B cell (primary cell): ENCODE measurements at places on chromosomes 6 and 20. TPM values are rescaled to one million over a fixed set of nuclear protein-coding genes. Genes with fewer than 3 reads are reported as not detected.

The SYCP2 gene
- polyA plus RNA-seq, result 0.79 and 0.98 TPM in 2 replicates

The CALHM6 gene
- polyA plus RNA-seq, result 63.8 and 68.4 TPM in 2 replicates

The PRL gene
- polyA plus RNA-seq, result not detected in 2 replicates

The SLC17A4 gene
- polyA plus RNA-seq, result not detected in 2 replicates

The CCDC170 gene
- 0.01 TPM in 1 of 2 replicates, not detected in the other for polyA plus RNA-seq

The DOK5 gene
- not detected in 2 replicates for polyA plus RNA-seq

The TRIM38 gene
- 29.3 and 33.3 TPM in 2 replicates for polyA plus RNA-seq

The THBD gene
- 0.62 and 0.78 TPM in 2 replicates for polyA plus RNA-seq

The SS18L1 gene
- polyA plus RNA-seq, result 14.9 and 15.4 TPM in 2 replicates

DNA sequence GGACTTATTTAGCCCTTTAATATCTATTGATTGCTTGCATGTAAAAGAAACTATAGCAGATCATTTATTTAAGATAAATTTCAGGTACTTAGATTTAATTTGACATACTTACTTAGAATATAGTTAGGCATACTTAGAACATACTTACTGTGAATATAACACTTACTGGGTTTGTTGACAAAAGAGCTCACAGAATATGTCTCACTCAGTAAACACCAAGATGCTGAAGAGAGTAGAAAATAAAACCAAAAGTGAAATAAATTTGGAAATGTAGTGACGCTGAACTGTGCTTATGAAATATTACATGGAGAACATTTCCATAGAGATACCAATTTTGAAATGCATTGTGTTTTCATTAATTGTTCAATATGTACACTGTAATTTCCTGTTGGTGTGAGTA lies 615.4 kb upstream of the MAN1A1 start:
- no peak for DNase-seq

- no peak for DNase-seq
Observed at GRCh38 chr20:3896302-3896701, 7.1 kb downstream of the PANK2 start.

- DNase-seq, result no peak
Observed at GRCh38 chr6:38423746-38424145, 216.0 kb downstream of the BTBD9 start.

- no peak for DNase-seq
Observed at GRCh38 chr20:58212636-58213035, 15.8 kb downstream of the ANKRD60 start.

DNA sequence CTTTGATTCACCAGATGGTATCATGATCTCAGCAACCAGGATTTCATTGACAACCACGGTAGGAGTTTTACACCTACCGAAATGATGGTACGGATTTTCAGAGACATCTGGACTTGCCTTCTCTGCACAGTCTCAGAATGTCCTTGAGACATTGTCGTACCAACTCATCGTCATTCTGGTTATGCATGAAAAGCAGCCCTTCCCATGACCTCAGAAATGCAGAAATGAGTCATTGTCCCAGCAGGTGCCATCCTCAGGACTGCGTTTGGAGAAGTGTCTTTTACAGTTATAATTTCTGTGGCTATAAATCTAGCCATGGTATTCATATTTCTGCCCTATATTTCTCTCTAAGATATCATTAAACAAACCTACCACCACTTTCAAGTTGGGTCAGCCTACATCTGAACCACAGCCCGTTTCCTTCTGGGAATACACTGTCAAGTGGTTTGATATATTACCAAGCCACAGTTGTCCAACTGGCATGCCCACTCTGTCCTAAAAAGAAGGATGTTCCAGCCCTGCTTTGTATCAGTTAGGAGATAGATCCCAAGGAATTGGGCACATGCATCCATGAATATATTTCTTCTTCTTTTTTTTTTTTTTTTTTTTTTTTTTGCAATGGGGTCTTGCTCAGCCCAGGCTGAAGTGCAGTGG lies 7.5 kb upstream of the BFSP1 start:
- peak; percentile 43 for DNase-seq

DNA sequence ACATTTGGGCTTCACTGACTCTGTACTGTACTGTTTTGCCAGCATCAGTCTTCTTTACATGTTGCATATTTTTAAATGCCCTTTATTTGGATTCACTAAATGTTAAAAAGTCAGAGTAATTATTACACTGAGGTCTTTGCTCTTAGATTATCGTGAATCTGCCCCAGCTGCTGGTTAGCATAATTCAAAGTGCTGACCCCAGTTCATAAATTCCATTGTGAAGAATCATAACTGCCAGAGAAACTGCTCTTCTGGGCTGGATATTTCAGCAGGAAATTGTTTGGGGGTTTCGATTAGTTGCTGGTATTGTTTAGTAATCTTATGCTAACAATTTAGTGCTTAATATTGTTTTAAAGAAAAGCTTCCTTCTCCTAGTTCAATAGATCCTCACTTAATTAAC lies 682.1 kb upstream of the MAP3K7 start:
- no peak for DNase-seq

- no peak for DNase-seq
Observed at GRCh38 chr20:63456429-63457284, 15.8 kb downstream of the KCNQ2 start.

- no peak for DNase-seq
Observed at GRCh38 chr6:352896-353470, 38.6 kb upstream of the IRF4 start.

DNA sequence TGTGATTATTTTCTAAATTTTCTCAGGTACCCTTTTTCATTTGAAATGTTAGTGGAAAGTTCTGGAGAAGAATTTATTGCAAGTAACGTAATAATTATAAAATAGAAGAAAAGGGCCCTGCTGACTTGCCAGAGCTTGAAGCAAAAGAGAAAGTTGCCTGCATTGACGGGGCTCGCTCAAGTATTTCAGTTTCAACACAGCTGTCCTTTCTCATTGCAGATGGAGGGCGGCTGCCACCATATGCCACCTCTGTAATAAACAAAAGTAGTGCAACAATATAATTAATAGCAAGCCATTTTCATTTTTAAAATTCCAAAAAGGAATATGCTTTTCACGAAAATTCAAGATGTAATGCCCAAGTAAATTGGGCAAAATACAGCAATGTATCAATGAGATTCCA lies 246.2 kb downstream of the PACRG start:
- no peak for DNase-seq

GRCh38 chr6:12294851-12295536 lies 4.8 kb downstream of the EDN1 start:
- no peak for DNase-seq

DNA sequence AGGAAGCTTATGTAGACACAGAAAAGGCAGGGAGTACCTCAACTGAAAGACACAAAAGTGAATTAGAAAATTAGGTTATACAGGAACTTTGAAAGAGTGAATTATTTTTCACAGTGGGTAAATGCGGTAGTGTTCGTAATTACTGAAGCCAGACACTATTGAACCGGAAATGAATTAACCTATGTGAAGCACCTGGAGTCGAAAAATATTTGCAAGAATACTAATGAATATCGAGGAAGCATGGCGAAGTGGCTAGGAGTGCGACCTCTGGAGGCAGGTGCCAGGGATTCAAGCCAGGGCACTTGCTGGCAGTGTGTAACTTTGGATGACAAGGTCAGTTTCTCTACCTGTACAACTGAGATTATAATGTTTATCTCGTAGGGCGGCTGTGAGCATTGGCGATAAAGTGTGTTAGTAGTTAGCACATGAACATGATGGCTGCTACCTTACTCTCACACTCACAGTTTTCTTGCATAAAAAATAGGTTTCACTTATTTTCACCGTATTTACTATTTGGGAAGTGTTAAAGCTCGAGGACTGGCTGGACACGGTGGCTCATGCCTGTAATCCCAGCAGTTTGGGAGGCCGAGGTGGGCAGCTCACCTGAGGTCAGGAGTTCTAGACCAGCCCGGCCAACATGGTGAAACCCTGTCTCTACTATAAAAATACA lies 567 bp upstream of the SLC18B1 start:
- DNase-seq, result peak; percentile 84

DNA sequence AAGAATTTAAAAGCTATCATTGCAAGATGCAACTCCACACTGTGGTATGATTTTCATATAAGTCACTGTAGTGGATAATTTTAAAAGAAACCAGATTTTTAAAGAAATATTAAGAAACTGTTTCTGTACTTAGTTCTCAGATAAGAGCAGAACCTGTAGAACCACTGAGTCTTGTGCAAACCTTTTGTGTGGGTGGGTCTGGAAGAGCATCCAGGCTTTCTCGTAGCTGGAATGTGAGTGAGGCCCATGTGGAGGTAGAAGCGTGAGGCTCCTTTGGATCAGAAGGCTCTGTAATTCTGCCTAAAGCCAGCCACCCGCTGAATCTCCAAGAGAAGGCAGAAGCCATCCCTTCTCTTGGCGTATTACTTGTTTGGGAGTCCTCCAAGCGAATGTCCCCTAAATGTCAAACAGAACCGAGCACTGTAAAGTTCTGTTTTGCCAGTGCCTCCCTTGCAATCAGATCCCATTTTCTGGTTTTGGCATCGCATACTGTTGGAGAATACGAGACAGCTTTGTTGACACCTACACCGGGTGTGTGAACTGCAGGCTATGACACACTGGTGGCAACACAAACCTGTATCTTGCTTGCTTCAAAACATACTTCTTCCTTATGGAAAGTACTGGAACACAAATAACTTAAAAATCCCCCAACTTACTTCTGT lies 188.7 kb downstream of the FOXC1 start:
- no peak for DNase-seq

- DNase-seq, result no peak
Observed at GRCh38 chr6:90493332-90493731, 93.5 kb downstream of the MAP3K7 start.

DNA sequence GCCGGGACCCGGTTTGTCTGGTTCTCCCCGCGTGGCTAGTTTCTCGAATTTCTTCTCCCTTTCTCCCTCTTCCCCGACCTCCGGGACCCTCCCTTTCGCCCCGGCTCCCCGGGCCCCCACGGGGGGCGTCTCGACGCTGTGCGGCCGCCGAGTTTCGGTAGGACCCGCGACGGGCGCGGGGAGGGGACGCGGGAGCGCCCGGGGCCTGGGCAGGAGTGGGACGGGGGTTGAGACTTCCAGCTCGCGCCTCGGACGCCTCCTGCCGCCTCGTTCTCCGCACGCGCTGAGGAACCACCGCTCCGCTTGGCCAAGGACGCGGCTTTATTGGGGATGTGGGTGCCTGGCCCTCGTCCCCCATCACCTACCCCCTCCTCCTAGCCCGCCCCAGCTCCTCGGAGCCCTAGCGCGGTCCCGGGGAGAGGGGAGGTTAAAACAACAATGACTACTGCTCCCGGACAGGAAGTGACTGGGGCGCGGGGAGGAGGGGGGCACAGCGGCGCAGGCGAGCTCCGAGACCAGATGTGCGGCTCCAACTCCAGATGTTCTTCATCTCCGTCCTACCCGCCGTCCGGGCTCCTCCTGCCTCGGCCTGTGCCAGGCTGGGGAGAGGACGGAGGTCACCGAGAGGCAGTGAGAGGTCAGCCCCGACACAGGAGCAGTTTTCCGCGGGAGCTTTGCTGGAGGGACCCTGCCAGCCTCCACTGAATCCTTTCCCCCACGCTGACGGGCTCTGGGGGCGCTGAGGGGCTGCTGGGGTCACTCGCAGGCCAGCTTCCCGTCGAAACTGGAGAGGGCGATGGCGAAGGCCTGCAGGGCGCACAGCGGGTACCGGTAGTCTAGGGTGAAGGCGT lies 917 bp upstream of the TEAD3 start:
- DNase-seq, result peak; percentile 58

DNA sequence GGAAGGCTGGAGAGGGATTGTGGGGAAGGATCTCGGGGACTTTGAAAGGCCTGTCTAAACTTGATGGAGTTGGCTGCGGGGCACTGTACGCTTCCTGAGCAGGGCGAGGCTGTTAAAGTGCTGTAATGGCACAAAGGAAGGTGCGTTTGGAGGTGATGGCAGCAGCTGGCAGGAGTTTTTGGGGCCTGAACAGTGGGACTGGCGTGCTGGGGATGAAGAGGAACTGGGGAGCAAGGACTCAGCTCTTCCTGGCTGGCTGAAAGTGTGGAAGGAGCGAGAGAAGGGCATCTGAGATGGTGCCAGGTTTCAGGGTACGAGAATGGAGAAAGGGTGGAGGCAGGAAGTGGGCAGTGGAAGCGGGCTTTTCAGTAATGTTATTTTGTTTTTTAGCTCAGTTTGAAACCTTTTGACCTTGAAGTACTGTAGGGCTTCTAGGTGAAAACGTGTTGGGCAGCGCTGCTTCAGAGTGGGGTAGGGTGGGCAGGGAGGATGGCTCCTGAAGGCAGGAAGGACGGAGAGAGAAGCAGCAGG lies 8.0 kb downstream of the TMEM181 start:
- no peak for DNase-seq

DNA sequence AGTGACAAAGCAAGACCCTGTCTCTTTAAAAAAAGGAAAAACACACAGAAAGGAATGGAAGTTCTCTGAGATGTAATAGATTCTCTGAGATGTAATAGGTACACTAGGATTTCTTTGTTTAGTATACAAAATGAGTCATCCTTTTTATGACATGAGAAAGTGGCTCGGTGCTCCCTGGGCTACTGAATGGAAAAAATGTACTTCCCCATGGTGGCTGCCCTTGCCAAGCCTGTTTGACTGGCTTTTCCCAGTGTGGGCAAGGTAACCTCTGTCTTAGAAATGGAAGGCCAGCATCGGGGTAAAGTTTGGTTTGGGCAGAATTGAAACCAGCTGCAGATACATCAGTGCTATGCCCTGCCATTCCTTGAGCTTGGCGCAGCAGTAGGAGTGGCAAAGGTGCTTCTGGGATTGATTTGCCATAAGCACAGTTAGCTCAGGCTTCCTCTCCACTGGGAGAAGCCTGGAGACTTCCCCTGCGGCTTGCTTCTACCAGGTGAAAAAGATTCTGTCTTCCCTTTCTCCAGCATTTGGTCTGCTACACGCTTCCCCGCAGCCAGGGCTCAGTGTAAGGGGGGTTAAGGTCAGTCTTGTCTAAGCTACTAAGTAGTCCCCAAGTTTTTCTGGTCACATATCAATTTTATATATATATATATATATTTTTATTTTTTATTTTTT lies 24.5 kb downstream of the ARFGEF2 start:
- DNase-seq, result no peak

GRCh38 chr6:23732521-23732920 lies 393.5 kb upstream of the NRSN1 start:
- DNase-seq, result no peak

GRCh38 chr20:6756693-6757595 lies 10.5 kb upstream of the BMP2 start:
- no peak for DNase-seq

DNA sequence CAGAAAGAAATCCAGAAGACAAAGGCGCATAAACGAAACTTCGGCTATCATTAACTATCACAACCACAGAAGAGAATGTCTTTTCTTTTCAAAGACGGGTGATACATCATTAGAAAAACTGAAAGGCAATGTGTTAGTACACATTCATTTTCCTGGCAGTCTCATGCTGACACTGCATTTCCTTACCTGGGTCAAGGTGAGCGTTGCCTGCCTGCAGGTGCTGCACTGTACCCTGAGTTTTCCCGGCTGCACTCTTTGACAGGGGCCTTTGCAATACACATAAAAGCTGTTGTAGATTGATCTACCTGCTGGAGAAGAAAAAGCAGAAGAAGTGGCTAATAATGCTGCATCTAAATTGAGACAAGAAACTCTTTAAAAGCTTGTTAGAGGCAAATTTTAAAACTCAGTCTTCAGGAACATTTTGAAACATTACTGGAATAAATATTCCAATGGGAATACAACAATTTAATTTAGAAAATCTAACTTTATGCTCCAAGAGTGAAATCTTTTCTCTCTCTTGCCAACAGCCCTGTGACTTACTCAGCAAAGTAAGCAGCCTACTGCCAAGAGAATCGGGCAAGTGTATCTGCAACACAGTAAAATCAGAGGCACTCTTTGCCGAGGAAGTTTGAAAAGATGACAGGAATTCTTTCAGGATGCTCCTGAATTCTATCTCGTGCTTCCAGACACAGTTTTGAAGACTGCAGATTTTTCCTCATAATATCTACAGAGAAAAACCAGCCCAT lies 526.4 kb downstream of the PRKN start:
- no peak for DNase-seq
